HL-60 (cell line): ENCODE measurements at places on chromosomes 1 and 21.

GRCh38 chr1:68454534-68454933 lies 4.8 kb upstream of the RPE65 start:
- no peak for DNase-seq

DNA sequence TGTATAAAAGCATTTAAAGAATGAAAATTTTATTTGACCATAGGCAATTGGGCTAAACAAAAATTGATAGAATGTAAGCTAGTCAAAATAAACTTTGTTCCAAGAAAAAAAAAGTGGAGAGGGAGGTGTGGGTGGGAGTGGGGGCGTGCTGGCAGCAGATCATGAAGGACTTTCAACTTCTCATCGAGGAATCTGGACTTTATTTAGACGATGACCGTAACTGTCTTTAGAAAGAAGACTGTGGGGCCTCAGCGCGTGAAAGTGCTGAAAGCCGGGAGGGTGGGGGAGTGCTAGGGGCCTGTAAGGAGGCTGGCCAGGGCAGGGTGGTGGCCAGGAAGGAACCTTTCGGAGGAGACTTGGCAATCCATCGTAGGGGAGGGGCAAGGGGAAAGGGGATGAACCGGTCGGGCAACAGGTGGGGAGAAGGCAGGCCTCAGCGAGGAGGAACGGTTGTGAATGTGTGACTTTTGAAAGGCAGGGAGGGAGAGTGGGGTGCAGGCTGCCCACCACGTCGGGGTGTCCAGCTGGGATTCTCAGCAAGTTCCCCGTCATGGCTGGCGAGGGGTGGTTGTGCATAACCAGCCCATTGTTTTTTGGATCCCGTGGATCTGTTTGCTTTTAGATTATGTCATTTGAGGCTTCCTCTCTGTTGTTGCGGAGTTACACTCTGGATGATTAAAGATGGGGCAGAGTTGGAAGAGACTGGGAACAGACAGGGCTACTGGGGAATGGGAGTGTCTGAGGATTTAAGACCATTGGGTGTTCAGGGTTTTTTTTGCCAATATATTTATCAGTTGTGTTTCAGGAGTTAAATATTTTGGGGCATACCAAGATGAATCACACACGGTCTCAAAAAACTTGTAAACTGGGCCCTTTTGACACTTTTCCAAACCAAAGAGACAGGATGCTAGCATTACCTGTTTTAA lies 35.5 kb downstream of the HUNK start:
- DNase-seq = no peak

DNA sequence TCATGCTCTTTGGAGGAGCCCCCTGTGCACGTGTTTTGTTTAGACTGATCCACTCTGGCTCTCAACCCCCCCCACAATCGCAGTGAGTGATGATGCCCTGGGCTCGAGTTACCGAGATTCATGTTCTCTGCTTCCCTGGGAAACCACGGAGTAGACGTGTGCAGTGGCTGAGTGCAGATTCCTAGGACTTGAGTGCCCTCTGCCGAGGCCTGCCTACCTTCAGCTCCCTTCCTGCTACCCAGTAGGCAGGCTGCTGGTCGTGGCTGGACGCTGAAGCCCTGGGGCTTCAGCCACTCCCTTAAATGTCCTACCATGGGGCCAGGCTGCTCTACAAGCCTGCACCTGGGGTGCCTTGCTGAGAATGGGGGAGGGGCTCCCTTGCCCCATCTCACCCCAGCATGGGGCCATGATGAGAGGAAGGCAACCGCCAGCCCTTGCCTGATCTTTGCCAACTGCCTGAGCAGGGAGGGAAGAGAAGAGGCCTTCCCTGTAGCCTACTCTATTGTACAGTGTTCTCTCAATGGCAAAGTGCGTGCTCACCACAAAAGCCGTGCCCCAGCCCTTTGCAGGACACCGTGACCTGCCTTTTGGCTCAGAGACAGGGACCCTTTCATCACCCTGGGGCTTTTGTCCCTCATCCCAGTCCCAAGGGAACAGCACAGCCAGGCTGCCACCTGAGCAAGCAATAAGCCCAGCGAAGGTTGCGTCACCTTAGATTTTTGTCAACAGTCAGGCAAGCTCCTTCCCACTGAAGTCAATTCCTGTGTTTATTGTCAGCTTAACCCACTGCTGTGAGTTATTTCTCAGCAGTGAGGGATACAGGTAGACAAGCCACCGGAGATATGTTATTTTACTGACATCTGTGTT lies 4.1 kb upstream of the GRIK3 start:
- no peak for DNase-seq

DNA sequence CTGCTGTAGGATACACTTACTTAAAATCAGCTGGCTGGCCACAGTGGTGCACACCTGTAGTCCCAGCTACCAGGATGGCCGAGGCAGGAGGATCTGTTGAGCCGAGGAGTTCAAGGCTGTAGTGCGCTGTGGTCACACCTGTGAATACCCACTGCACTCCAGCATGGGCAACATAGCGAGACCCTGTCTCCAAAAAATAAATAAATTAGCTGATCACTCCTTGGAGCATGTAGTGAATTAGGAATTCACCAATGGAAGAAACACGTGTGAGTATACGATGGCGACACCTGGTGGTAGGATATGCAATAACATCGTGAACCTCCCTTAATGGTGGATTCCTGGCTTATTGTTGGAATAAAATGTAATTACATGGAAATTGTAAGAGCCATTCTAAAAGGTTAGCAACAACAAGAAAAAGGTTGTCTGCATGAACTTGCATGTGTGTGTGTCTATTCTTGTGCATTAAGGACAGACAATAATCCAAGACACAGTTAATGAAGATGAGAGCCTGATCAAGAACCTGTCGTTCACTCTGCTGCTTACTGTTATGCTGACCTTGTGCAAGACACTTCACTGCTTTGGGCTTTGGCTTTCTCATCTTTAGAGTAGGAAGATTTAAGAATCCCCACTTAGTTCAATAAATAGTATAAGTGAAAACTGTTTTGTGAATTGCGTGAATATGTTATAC lies 38.6 kb upstream of the COX20 start:
- DNase-seq = peak; percentile 20

DNA sequence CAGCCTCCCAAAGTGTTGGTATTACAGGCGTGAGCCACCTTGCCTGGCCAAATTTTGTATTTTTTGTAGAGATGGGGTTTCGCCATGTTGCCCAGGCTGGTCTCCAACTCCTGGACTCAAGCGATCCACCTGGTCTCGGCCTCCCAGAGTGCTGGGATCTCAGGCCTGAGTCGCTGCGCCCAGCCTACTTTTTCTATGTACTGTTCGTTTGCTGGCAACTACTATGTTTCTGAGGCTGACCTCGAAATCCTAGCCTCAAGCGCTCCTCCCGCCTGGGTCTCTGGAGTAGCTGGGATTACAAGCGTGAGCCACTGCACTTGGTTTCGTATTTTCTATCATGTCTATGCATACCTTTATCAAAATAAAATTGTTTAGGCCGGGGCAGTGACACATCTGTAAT lies 675 bp upstream of the TEKT2 start:
- DNase-seq = no peak

GRCh38 chr1:8814865-8815264 lies 2.6 kb downstream of the RERE start:
- DNase-seq = no peak

DNA sequence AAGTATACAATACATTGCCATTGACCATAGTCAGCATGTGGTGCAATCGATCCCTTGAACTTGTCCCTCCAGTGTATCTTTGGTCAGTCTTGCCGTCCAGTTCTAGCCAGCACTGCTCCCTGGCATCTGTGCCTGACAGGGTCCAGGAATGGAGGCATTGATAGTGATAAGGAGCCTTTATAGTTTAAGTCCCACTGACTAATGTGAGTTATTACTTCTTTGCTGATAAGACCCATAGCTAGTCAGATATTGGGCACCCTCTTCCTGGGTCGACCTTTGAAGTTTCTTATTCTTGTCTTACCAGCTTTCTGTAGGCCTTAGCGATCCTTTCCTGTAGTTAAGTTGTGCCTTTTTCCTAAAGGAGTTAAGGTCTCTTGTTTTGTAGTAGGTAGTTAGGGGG lies 13.0 kb downstream of the UCK2 start:
- DNase-seq = no peak

- no peak for DNase-seq
Measured at GRCh38 chr1:159900086-159900680, at the start of gene CFAP45. Gene CFAP45, minus strand, starts transcription at chr1:159900165. Its CDS starts 67 bp downstream, at chr1:159900098.

DNA sequence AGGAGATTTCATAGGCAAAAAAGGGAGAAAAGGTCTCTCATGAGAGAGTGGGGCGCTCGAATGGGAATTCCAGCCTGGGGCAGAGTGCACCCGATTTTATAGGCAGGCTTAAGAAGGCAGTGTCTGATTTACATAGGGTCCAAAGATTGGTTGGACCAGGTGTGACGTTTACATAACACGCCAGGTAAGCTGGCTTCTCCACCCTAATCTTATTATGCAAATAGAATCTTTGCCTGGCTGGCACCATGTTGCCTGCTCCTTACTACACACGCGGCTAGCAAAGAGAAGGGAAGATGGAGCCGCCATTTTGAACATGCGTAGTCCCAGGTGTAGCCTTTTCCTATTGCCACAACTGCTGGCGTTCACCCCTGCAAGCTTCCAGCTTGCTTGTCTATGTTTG lies 103.7 kb downstream of the SLC16A1 start:
- no peak for DNase-seq

GRCh38 chr1:30830537-30830936 lies 73.0 kb upstream of the LAPTM5 start:
- no peak for DNase-seq

DNA sequence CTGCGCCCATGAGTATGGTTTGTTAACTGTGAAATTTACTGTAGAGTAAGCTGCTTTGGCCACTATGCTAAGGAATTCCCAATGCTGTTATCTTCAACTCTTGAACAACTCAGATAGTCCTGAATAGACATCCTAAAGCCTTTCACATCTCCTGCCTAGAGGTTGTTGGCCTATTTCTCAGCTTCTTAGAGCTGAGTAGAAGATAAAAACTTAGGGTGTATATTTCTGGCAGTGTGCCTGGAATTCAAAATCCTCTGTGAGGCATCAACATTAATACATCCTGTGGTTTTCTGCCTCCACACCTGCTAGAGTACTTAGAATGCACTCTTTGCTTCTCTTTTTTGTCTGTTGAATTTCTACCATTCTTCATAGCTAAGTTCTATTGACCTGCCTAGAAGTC lies 45.8 kb upstream of the RC3H1 start:
- no peak for DNase-seq

DNA sequence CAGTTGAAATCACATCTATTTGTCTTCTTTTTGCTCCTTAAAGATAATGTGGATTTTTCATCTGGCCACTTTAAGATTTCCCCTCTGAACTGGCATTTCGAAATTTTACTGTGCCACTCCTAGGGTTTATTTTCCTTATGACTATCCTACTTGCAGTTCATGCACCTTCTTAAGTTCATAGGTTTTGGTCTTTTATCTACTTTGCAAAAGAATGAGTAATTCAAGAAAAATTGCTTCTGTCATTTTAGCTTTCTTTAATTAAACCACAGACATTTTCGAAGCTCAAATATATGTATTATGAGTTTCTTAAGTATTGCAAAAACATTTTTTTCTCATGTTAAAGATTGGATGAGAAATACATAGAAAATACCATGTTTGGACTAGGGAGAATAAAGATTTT lies 1244.8 kb upstream of the TMPRSS15 start:
- DNase-seq = no peak

DNA sequence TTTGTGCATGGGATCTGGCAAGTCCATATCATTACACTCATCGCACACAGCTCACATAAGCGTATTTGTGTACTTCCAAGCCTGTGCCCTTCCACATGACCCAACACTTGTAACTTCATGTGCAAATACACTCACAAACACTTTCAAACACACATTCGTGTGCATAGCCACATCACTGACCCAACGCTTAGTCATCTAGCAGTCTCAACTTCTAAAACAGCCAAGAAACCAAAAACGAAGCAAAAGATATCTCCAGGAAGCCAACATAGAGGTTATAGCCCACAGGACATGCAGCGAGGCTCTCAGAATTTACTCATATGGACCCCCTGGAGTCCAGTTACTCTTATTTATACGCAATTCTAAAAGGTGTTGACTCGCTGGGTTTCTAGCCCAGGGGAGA lies 10.9 kb upstream of the GOLT1A start:
- DNase-seq = no peak

DNA sequence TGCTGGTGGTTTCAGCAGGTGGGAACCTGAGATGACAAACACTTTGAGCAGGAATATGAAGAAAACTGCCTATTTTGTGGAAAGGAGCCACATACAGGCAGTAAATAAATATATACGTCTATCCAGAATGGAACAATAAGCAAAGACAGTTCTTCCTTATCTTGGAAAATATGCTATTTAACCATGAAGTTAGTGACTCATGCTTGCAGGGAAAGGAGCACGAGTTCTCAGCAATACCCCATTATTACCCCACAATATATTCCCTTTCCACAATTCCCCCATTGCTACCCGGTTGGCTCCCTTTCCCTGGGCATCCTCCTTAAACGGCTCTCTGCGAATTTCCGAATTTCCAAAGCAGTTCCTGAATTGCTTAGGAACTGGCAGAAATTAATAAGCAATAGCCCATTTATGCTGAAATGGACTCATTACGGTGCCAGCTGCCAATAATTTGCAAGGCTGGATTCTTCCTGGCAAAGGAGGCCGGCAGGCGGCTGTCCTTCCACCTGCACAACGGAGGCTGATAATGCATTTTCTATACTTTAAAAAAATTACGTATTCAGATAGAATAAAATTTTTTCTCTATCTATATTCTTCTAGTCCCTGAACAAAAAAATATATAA lies 65.4 kb downstream of the TIAM1 start:
- DNase-seq = no peak

GRCh38 chr1:45621501-45621836 lies 2.4 kb downstream of the CCDC17 start:
- DNase-seq = peak; percentile 41

DNA sequence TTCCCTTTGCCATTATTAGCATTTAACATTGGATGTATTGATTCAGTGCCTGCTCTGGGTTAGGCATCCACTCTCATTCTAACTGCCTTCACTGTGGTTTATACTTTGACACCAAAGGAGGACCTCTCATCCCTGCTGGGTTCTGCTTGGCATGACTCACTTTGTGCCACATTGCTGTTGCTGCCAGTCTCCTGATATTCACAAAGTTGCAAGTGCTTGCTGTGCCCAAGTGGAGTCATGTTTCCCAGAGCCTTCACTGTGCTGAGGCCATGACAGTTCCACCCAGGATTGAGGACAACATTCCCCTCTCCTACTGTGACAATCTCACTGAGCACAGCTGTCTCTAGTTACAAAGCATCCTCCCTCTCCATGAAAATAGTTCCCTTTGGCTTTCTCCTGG lies 519.9 kb upstream of the USP24 start:
- no peak for DNase-seq

DNA sequence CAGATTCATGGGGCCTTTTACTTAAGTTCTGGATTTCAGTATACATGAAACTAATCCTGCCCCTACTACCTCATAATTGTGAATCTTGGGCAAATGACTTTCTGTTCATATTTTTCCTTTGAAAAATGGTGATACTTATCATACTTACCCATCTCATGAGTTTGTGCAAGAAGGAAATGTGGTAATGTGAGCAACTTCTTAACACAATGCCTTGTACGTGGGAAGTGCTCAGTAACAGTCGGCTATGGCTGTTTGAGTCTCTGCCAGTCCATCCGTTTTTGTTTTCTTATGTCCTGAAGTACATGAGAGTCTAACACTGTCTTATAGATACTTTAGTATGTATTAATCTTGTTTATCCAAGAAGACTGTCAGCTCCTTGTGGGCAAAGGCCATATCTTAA lies 86.5 kb downstream of the PATJ start:
- no peak for DNase-seq
